Mammary epithelial cell (primary cell): ENCODE measurements at places on chromosomes 2 and 18.

DNA sequence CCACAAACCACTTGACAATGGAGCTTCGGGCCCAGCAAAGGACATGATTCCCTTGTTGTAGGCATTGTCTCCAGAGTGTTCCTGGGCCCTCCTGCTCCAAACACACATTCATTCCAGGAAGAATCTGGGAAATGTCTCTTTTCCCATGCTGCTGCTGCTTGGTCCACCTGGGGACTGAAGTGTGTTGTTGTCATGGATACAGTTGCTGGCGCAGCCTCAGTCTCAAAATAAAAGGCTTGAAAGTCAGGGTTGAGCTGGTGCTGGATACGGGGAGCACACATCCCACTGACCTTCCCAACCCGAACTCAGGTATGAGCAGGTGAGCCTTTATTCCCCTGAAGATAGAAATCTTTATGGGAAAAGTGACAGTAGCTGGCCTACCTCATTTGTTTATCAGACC lies 30.6 kb upstream of the SPP2 start:
- no peak for DNase-seq

DNA sequence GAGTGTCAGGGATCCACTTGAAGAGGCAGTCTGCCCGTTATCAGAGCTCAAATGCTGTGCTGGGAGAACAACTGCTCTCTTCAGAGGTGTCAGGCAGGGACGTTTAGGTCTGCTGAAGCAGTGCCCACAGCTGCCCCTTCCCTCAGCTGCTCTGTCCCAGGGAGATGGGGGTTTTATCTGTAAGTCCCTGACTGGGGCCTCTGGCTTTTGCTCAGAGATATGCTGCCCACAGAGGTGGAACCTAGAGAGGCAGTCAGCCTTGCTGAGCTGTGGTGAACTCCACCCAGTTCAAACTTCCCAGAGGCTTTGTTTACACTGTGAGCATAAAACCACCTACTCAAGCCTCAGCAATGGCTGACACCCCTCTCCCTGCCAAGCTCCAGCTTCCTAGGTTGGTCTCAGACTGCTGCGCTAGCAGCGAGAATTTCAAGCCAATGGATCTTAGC lies 38.1 kb downstream of the PLEK start:
- DNase-seq, result no peak

- DNase-seq, result no peak
Measured at GRCh38 chr2:33209976-33210375, 263.2 kb downstream of the LTBP1 start.

DNA sequence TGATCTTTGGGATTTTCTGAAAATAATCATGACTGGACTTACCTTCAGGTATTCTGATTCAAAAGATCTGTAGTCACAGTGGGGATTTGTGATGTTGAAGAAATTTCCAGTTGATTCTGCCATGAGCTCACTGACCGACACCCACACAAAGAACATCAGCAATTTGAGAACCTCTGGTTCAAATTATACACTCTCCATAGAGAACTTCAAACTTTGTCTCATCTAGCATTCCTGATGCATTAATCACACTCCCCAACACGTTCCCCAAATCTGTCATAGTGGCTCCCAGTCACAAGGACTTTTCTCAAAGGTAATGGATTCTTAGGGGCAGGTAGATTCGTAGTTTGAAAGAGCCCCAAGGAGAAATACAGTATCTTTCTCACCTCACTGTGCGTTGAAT lies 584.3 kb downstream of the FBXO15 start:
- peak; percentile 51 for DNase-seq

DNA sequence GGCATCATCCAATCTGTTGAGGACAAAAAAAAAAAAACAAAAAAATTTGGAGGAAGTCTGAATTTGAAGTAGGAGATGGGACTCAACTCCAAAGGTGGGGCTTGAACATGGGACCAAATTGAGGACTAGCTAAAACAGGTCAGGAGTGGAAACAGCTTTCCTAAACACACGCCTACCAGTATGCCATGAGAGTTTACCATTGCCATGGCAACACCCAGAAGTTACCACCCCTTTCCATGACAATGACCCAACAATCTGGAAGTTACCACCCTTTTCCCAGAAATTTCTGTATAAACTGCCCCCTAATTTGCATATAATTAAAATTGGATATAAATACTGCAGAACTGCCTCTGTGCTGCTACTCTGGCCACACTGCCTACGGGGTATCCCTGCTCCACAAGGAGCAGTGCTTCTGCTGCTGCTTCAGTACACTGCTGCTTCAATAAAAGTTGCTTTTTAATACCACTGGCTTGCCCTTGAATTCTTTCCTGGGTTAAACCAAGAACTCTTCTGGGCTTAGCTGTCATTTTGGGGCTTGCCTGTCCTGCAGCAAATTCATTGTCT lies 73.3 kb upstream of the FSIP2 start:
- no peak for DNase-seq

- peak; percentile 76 for DNase-seq
Measured at GRCh38 chr18:2411381-2411960, 159.8 kb downstream of the METTL4 start.

- no peak for DNase-seq
Measured at GRCh38 chr2:156625360-156626170, 189.4 kb downstream of the GPD2 start.

DNA sequence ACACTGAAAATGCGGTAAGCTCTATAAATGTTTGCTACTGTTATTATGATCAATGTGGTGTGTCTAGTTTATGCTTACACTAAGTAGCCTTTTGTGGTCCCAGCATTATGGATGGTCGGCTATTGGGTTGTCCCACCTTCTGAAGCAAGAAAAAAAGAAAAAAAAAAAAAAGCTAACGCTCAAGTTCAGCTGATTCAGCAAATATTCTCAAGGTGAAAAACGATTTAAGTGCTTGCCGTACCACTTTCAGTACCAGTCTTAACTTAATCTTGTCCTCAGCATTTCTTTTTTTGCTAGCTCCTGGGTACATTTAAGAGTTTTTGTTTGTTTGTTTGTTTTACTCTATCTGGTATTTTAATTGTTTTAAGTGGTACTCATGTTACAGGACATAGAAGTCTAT lies 87.5 kb downstream of the MBD5 start:
- no peak for DNase-seq

GRCh38 chr2:165281387-165281786 lies 42.2 kb downstream of the SCN2A start:
- no peak for DNase-seq

DNA sequence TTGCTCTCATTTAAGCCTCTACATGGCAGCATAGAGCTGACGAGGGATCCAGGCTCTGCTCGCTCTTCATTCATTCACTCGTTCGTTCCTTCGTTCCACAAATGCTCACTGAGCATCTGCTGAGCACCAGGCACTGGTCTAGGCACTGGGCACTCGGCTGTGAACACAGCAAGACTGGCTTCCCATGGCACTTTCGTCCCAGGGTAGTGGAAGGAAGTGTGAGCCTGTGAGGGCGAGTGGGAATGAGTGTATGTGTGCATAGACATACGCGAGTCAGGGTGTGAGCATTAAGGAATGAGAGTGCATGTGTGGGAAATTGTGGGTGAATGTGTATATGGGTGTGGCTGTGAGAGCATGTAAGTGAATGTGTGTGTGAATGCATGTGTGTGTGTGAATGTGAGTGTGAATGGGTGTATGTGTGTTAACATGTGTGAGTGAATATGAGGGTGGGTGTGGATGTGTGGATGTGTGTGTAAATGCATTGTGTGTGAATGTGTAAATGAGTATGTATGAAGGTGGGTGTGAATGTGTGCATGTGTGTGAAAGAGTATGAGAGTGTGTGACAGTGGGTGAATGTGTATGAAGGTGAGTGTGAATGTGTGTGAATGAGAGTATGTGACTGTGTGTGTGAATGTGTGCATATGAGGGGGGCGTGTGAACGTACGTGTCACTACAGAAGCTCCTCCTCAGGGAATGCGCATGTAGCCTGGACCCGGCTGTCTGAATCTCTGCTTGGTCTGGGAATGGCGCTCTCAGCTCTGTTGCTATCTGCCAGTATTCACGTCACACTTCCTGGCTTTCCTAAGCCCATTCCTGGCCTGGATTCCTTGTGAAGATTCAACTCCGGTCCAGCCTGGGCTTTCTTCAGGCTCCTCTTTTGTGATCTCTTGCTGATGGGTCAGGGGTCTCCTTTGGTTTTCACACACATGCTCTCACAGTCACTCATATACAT lies 28.8 kb downstream of the SNORC start:
- DNase-seq, result no peak

DNA sequence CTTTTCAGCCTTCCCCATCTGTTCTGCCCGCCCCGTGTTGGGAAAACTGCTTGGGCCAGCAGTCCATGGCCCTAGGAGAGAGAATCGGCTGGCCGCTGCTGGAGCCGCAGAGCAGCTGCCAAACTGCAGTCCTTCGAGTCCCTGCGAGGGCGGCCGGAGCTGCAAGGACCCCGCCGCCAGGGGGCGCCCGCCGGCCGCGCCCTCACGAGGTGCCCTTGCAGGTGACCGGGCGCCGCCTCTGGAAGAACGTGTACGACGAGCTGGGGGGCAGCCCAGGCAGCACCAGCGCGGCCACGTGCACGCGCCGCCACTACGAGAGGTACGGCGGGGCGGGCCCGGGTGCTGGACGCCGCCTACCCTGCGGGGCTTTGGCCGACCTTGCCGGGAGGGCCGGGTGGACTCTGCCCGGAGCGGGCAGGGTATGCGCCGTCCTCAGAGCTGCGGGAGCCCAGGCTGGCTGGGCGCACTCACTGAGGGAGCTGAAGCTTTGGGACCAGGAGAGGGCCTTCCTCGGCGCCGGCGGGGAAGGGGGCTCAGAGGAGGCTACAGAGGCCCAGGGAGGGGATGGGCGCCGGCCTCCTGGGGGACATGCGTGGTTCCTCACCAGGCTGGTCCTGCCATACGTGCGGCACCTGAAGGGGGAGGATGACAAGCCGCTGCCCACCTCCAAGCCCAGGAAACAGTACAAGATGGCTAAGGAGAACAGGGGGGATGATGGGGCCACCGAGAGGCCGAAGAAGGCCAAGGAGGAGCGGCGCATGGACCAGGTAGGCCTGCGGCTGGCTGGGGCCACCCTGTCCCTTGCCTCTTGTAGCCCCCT lies 13.6 kb downstream of the ARID5A start:
- no peak for DNase-seq

DNA sequence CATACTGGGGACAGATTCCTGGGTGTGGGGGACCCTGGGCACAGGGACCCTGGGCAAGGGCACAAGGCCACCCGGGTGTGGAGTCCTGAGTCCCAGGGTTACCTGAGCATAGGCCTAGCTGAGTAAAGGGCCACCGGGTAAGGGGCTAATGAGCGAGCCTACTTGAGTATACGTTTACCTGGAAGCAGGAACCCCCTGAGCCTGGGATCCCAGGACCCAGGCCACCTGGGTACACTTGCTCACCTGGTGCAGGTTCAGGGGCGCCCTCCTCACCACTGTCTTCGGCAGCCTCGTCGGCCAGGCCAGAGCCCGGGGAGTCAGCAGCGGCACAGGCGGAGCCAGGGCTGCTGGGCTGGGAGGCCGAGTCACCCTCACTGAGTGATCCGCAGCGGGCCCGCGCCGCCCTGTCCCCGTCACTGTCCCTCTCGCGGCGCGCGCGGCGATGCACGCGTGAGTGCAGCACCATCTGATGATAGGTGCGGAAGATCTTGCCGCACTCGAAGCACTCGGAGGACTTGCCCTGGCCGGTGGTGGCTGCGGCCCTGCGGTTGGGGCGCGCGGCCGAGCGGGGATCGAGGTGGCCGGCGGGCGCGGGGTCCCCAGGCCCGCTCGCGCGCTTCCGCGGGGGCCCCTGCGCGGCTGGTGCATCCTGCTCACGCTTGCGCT lies 53.9 kb downstream of the ZNF516 start:
- DNase-seq, result no peak

DNA sequence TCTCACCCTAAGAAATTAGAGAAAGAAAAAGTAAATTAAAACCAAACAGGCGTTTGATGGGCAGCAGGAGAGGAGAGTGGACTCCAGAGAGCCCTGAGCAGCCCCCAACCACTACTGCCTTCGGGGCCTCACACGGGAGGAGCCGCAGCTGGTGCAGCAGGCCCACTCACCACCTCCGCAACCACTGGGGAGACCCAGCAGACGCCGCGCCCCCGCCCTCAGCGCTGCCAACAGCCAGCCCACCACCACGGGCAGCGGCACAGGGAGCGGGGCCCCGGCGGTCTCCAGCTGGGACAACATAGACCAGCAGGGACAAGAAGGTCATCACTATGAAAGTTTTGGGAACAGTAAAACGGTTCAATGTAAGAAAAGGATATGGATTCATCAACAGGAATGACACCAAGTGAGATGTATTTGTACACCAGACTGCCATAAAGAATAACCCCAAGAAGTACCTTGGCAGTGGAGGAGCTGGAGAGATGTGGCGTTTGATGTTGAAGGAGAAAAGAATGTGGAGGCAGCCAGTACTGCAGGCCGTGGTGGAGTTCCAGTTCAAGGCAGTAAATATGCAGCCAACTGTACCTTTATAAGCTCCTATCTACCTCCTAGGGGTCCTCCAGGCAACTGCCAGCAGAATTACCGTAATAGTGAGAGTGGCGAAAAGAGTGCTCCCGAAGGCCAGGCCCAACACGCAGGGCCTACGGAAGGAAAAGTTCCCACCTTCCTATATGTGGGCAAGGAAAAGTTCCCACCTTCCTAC lies 76.5 kb downstream of the OLA1 start:
- DNase-seq, result no peak

DNA sequence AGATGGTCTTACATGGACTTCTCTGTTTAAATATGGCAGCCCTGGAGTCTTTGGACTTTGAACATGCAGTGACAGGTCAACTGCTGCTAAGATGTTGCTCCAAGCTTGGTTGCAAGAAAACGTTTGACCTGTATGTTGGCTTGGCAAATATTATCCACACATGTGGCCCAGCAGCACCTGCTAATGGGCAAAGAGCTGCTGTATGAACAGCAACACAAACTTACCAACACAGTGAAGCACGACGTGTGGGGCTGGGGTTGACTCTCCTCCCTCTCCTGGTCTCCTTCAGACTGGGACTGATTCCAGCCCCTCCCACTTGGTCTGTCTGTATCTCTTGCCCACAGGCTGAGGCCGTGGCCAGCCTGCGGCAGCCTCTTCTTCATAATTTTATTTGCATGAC lies 3.8 kb downstream of the KCNE4 start:
- DNase-seq, result no peak

DNA sequence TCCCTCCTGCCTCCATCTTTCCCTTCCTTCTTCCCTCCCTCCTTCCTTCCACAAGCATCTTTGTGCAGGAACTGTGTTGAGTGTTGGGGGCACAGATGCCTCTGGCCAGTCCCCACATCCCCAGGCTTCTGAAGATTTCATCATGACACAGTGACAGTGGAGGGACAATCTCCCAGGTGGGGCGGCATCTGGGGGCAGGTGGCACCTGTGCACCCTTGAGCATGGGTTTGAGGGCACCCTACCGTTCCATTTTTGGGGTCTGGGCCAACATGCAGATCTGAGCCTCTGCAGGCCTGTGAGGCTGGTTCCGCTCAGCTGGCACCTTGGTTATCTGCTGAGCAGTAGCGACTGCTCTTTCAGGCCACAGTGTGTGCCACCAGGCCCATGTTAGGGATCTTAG lies 57.6 kb downstream of the LONRF2 start:
- no peak for DNase-seq

DNA sequence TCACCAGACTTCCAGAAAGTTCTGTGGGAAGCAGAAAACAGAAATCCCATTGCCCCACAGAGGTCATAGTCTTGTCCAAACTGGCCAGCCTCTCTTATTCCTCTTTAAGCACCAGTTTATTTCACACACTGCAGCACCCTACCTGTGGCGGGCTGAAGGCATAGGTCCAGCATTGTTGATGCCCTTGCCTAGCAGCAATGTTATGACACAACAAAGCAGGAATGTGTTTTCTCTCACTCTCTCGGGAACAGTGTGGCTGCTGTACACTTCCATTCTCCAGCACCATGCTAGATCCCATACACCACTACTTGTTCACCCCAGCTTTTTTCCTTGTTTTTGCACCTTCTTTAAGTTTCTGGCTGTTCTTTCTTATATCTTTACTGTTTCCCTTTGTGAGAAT lies 181.6 kb downstream of the DNAH6 start:
- peak; percentile 43 for DNase-seq

- peak; percentile 85 for DNase-seq
Measured at GRCh38 chr18:58297198-58297597, 253.2 kb downstream of the NEDD4L start.
